ENCODE measurements at places on chromosomes 1 and 21.

DNA sequence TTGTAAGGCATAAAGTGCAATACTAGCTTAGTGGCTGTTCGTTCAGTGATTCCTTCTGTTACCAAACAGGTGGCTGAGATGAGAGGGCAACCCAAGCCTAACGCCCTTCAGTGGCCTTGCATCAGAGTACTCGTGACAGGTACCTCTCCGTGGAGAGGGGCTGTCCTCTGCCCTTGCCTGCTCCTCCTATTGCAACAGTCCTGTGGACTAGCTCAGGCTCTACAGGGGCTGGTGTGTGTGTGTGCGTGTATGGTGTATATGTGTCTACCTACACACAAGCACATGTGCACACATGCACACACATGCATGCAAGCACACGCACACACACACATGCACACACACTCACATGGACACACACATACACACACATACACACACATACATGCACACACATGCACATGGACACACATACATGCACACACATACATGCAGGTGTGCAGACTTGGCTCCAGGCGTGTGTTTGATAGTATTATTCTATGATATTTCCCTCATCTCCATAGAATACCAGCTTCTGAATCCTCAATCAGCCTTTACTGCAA is 15.1 kb downstream of the TFF3 start:
- no peak for DNase-seq

GRCh38 chr21:41926807-41927171 is 27.0 kb downstream of the C2CD2 start:
- DNase-seq = no peak

DNA sequence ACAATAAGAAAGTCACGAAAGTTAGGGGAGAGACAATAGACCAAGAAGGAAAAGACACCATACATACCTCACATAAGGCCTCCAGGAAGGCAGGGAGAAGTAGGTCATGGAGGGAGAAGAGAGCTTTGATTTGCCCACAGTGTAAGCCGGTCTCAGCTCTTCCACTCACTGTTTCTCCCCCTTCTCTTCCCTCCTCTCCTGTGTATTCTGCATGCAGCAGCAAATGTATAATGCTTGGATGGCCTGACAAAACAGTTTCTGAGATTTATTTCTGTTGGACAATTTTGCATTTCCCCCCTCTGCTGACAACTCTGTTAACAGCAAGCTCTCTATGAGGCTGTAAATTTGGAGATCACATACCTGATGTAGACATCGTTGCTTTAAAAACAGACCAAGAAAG is 318.9 kb downstream of the OMA1 start:
- DNase-seq = no peak

- no peak for DNase-seq
Observed at GRCh38 chr1:245201827-245202226, 47.0 kb downstream of the KIF26B start.

DNA sequence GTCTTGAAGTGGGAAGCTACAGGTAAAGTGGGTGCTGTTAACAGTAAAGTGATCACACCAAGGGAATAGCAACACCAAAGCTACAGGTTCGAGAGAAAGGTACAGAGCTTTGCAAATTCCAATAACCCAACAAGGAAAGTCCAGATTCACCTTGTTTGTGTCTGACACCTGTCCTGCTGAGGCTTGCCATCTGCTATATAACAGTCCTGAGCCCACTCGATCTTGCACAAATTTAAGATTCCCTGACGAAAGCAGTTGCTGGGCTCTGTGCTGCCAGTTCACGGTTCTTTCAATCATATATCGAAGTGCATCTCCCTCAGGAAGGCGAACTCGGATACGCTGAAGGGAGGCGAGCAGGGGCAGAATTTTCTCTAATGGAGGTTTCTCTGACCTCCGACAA is 23.0 kb upstream of the SYT2 start:
- no peak for DNase-seq

GRCh38 chr1:200346700-200347099 is 63.1 kb downstream of the ZNF281 start:
- DNase-seq = no peak

- no peak for DNase-seq
Observed at GRCh38 chr1:112247036-112247597, 148.9 kb upstream of the CTTNBP2NL start.

DNA sequence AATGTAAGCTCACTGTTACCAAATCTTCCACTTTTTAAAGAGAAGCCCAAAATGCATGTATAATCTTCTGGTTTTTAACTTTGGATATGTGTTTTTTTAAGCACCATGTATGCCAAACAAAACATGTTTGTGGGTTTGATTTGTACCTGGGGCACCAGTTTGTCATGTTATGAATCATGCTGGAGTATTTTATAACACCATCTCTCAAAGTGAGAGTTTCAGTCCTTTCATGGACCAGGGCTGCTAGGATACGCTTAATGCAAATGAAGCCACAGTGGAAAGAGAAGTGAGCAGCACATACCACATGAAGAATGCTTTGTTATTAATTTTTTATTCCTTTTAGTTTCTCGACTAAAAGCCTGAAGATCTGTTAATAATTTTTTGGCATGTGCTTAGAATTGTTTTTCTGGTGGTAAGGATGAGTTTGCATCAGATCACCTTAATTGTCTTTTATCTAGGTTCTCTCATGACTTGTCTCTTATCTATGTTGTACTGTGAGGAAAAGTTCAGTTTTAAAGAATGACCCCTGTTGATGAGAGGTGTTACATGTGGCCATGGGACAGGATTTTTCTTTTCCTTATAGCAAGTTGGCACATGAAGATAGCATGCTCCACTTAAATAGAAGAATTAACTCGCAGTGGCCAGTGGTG is 2.0 kb upstream of the RABGAP1L start:
- peak; percentile 42 for DNase-seq

DNA sequence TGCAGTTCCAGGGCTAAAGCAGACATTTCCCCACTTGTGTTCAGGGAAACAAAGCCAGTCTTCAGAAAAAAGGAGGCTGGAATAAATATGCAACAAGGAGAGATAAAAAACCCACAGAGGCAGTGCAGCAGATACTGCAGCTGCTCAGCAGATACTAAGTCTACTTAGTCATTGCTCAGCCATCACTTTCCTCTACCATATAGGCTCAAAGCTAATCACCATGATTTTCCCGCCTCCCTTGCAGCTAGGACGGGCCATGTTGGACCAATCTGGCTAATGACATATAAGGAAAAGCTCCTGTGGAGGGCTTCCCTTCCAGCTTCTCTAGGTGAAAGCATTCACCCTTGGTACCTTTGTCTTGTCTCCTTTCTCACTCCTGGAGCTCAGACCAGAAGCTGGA is 10.0 kb upstream of the EFHD2 start:
- DNase-seq = no peak

- DNase-seq = no peak
Observed at GRCh38 chr1:31799196-31799894, 16.5 kb downstream of the SPOCD1 start.

DNA sequence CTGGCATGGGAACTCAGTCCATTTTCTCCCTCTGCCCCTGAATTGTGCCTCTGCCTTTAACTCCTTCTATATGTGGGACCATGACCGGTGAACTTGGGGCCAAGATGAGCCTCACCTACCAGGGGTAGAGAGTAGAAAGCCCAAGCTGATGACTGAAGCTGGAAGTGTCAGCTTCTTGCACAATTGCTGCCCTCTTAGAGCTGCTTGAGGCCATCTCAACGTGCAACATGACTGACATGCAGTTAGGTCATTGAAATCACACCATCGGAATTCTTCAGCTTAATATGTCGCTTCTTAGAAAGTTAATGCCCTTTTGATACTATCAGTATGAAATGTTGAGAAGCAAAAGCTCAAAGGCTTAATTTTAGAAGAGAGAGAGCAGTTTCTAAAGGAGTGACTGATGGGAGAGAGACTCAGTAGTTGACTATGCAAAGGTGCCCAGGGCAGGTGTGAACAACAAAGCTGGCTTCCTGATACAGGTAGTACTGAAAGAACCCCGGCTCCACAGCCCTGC is 89.4 kb upstream of the UBE2U start:
- DNase-seq = no peak

DNA sequence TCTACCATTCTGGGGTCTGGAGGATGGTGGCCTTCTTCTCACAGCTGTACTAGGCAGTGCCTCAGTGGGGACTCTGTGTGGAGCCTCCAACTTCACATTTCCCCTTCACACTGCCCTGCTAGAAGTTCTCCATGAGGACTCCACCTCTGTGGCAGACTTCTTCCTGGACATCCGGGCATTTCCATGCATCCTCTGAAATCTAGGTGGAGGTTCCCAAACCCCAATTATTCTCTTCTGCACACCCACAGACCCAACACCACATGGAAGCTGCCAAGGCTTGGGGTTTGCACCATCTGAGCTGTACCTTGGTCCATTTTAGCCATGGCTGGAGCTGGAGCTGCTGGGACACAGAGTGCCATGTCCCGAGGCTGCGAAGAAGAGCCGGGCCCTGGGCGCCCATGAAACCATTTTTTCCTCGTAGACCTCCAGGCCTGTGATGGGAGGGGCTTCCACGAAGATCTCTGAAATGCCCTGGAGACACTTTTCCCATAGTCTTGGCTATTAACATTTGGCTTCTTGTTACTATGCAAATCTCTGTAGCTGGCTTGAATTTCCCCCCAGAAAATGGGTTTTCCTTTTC is 170.5 kb downstream of the FOXD2 start:
- no peak for DNase-seq

DNA sequence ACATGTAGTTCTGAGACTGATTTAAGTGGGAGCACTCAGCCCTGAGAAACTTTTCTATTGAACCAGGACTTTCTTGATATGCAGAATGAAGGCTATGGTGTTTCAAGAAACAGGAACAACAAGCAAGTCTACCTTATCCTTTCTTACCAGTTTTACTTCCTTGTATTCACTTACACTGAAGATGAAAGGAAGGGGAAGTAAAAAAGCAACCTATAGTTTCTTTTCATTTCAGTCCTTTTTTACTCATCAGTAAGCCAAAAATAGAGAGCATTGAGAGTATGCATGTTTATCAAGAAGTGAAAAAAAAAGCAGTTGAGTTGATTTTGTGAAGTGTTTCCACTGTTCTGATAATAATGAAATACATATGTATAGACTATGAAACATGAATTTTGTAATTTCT is 1010.3 kb downstream of the AMY1C start:
- no peak for DNase-seq

- DNase-seq = peak; percentile 3
Observed at GRCh38 chr1:208132287-208132882, 111.8 kb downstream of the PLXNA2 start.

GRCh38 chr1:101088431-101088830 is 62.8 kb upstream of the DPH5 start:
- DNase-seq = no peak

DNA sequence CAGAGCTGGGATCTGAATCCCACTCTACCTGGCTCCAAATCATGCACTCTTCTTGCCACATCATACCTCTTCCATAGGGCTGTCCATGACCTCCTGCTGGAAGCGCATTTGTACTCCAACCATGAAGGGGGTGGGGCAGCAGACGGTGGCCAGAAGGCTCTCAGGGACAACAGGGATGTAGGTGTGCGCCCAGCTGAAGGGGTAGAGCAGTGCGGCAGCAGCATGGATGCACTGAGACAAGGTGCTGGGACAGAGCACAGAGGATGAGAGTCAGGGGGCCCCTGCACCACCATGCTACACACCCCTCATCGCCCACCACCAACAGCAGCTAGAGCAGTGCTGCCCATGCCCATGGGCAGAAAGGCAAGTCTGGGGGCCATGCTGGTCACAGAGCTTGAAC is 8.4 kb downstream of the DENND2D start:
- no peak for DNase-seq

DNA sequence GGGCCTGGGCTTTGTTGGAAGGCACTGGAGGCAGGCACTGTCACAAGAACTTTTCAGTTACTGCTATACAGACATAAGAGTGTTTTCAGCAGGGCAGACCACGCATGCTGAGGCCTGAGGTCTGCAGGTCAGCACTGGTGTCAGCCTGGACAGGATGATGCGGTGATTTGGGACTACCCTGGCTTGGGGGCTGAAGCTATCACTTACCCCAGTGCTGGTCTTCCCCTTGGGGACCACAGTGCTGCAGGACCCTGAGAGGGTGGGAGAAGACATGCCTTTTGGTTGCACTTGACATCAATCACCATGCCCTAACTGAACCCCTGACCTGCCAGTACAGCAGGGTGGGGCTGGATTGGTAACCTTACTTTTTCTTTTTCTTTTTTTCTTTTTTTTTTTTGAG is 9.2 kb downstream of the DMRTB1 start:
- no peak for DNase-seq

DNA sequence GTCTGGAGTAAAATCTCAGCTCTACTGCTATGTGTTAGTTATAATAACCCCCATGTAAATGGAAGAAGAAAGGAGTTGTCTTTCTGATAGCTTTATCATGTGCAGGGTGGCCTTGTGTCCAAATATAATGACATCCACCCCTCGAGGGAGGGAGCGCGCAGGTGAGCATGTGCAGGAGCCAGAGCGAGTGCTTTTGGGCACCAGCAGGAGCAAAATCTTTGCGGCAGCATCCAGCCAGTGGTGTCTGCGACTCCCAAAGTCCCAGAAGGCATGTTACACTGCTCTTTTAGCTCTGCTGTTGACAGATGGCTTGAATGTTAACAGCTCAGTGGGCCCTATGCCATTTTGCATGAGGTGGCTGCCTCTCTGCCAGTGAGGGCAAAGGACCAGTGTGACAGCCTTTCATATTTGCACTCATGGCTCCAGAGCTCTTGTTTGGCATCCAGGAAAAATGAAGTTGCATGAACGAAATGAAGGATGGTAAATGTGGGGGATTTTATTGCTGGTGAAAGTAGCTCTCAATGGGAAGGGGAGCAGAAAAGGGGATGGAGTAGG is 146.7 kb downstream of the HMCN1 start:
- no peak for DNase-seq

- peak; percentile 70 for DNase-seq
Observed at GRCh38 chr1:24186993-24187790, at the start of gene IFNLR1. Gene IFNLR1, minus strand, starts transcription at chr1:24187289. Its CDS starts 41 bp downstream, at chr1:24187248.

GRCh38 chr1:115196296-115196695 is 107.0 kb upstream of the TSPAN2 start:
- DNase-seq = no peak

DNA sequence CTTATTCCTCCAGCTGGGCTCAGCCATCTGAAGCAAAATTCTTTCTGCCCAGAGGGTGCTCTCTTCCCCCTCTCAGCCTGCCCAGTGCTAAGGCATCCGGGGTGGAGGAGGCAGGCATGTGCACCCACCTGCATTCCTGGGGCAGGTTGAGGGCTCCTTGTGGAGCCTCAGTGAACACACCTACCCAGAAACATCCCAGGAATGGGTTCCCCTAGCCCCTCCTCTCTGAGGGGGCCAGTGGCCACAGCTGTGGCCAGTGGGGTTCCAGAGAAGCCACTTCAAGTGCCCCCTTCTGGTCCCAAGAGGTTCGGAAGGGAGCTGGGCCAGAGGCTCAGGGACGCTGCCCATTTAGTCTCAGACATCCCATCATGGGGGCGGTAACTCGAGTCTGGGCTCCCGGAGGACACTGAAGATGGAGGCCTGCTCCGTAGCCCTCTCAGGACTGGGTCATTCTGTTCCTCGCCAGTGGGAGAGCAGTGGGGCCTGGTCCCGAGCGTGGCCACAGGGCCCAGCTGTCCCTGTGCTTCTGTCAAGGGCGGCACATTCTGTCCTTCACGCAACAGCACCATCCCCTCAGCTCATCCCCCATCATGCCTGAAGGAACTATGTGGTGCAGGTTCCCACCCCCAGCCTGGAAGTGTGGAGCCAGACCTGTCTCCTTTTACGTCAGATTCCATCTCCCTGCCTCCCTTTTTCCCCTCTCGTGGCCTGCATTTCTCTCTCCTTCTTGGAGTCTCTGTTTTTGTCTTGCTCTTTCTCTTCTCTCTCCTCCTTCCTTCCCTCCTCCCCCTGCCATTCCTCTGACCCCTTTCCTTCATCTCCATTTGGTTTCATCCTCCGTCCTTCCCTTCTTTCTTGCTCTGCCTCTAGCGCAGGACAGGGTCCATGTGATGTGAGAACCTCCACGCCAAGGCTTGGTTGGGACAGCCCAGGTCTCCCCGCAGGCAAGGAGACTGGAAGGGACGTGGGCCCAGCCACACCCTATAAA is 49.6 kb upstream of the KDM4A start:
- no peak for DNase-seq

Data from stimulated activated CD4-positive, alpha-beta T cell treated with anti-CD3 and anti-CD28 coated beads, TNF-alpha, amount 100 ng/mL, for 24 hours (primary cell).